T-helper 1 cell (primary cell): ENCODE measurements at places on chromosomes 3 and 15.

DNA sequence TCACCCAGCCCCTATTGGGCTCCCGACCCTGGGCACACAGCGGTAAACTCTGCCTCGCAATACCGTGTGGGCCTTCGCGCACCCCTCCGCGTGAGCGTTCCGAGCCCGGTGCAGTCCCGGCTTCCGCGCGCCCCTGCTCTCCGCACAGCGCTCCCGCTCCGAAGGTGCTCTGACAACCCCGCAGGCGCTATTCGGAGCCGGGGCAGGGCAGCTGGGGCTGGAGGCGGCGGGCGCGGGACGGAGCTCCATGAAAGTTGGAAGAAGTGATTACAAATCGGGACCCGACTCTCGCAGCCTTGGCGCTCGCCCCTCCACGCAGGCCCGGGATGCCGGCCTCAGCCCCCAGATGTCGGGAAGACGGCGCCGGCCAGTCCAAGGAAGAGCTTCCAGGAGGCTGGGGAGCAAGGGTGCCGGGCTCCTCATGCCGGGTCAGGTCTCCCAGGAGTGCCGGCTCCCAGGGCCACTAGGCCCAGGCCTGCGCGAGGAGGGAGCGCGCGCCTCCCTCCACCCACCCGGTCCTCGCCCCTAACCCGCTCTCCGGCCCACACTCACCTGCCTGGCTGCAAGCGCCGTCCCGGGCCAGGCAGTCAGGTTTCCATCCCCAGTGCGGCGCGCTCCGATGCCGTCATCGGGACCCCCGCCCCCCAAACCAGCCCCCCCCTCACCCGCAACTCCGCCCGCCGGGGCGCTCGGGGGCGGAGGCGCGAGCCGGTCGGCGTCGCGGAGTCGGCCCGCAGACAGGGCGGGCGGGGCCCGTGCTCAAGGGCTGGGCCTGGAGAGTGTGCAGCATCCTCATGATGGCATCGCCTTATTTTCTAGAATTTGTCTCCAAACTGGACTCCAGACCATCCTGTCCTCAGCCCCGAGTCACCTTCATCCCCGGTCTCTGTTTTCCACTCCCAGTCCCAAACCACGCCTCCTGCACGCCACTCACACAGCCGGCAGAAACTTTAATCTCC is at the start of gene KIF7:
Gene KIF7, minus strand, starts transcription at position 621 of the 959 bp plus-strand sequence. CDS start 2,537 bp downstream, outside the sequence.
- DNase-seq: no peak

GRCh38 chr15:60697750-60698149 is 218.8 kb upstream of the ICE2 start:
- no peak for DNase-seq

DNA sequence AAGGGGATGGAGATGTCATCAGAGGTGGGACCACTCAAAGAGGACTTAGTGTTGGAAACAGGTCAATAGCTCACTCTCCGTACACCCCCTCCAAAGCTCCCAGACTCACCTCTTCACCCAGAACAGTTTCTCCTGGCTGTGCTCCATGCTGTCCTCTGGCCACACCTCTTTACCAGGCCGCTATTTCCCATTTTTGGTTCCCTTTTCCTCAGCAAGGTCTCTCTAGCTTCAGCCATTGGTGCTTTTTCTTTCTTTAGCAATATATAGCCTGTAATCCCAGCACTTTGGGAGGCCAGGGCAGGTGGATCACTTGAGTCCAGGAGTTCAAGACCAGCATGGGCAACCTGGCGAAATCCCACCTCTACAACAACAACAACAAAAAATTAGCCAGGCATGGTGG is 123.6 kb upstream of the SMAD3 start:
- DNase-seq: no peak

- peak; percentile 28 for DNase-seq
These were observed 43.0 kb upstream of the TLE3 start for GRCh38 chr15:70140543-70141375.

GRCh38 chr3:53079147-53079546 is 33.3 kb upstream of the SFMBT1 start:
- no peak for DNase-seq

- DNase-seq: no peak
These were observed 129.0 kb downstream of the MYLK start for GRCh38 chr3:123755085-123755484.

DNA sequence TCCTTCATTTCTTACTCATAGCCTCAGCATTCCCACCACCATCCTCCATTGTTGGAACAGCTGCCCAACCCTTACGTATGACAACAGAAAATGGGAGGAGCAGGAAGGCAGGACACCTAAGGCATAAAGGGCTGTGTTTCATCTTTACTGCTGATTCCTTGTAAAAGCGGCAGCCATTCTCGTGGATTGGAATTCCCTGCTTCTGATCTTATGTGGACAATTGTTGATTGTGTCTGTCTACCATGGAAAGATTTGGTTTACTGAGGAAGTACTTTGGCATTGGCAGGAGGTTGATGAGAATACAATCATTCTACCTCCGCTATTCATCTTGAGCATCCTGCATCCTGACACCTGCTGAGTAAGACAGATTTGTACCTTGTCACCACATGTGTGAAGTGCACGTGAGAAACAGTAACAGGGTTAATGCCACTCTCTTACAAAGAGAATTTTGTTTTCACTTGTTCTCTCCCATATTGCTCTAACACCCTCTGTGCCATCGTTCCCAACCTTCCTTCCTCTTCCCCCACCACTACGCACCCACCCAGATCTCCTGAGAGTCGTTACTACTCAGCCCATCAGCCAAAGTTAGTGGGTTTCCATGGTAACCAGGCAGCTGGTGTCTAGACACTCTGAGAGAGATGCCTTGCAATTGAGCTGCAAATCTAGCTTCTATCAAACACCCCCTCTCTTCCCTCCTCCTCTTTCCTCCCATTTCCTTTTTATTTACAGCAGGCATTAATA is 75.7 kb downstream of the GAP43 start:
- DNase-seq: no peak

DNA sequence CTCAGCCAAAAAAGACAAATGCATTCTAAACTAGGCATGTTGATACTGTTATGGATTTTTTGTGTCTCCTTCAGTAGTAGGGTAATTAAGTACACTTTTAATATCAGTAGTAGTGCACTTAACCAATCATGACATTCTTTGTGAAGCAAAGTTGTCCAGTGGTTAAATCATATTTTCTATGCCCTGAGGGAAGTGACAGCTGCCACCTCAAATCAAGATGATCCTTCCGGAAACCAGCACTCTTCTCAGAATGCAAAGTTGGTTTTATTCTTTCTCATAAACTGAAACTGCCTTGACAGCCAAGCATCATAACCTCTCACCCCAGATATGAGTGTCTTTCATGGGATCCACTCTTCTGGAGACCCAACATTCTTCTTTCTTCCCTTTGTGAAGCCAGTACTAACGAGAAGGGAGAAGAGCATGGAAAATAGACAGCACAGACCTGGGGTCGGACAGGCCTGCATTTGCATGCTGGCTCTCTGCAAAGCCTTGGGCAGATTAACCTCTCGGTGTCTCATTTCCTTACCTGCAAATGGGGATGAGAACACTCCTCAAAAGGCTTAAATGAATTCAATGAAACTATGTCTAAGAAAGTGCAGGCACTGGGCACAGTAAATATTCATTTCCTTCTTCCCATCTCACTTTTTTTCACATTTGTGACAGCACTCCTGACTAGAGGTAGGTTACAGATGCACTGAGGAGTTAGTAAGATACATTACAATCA is 13.2 kb downstream of the AAGAB start:
- DNase-seq: no peak

DNA sequence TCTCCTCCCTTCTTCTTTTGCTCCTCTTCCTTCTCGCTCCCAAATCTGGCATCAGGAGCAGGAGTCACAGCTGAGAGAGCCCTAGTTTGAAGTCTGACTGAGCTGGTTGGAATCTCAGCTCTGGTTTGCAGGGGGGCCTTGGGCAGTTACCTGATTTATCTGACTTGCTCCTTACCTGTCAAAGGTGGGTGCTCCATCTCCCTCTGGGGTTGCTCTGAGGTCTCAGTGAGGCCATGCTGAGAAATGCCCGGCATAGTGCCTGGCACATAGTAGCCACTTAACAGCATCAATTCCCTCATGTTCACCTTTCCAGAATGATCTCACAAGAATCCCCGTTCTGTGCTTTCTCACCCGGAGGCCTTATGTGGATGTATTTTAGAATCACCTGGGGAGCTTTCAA is 121.2 kb upstream of the CTDSPL start:
- no peak for DNase-seq

DNA sequence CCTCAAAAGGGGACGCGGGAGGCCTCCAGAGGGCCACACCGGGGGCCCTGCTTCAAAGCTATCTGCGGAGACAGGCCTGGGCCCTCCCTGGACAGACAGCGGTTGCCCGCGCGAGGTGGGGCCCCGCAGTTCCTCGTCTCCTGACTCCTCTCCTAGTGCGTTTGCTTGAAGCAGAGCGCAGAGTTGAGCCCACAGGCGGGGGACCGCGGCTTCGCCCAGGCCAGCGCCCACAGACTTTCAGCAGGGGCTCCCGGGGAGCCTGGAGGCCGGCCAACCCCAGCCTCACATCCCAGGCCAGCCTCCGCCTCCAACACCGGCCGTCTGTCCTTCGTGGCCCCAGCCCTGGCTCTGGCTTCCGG is 540 bp upstream of the ADAMTS7 start:
- no peak for DNase-seq

- no peak for DNase-seq
These were observed 83.5 kb downstream of the FAM81A start for GRCh38 chr15:59521443-59521842.

- DNase-seq: no peak
These were observed 243.5 kb upstream of the ROPN1 start for GRCh38 chr3:124235446-124235845.

GRCh38 chr15:40787991-40788390 is 18.2 kb downstream of the C15orf62 start:
- no peak for DNase-seq

DNA sequence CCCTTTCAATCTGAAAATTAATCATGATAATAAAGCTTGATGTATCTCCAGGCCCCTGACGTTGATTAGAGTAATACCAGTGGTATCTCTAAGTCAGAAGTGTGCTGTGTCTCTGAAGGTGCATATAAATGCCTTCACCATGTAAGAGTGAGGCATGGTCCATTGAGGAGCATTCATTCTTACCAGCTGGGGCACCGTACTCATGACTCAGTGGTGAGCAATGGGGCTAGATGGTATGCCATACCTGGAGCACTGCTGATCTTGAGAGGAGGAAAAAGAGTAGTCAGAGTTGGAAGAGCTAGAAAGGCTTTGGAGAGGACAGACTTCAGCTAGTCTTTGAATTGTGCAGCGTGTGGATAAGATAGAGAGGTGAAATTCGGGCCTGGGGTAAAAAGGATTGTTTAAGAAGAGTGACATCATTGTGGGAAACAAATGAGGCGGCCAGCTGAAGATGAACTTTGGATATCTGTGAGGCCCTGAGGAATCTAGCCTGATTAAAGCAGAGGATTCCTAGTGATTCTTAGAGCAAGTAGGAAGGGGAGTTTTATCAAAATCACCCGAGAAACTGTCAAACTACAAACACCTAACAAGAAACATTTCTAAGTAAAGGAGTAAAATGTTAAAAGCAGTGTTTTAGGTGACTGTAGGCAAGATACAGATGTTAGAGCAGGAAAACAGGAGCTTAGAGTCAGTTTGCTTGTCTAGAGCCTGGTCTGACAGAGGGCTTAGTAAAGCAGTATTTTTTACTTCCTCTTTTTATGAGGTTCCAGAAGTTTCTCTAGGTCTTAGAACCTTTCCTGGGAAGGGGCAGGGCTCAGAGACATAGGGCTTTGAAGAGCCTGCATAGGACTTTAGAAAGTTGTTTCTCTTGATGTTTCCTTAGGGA is 13.6 kb downstream of the TMOD3 start:
- no peak for DNase-seq

DNA sequence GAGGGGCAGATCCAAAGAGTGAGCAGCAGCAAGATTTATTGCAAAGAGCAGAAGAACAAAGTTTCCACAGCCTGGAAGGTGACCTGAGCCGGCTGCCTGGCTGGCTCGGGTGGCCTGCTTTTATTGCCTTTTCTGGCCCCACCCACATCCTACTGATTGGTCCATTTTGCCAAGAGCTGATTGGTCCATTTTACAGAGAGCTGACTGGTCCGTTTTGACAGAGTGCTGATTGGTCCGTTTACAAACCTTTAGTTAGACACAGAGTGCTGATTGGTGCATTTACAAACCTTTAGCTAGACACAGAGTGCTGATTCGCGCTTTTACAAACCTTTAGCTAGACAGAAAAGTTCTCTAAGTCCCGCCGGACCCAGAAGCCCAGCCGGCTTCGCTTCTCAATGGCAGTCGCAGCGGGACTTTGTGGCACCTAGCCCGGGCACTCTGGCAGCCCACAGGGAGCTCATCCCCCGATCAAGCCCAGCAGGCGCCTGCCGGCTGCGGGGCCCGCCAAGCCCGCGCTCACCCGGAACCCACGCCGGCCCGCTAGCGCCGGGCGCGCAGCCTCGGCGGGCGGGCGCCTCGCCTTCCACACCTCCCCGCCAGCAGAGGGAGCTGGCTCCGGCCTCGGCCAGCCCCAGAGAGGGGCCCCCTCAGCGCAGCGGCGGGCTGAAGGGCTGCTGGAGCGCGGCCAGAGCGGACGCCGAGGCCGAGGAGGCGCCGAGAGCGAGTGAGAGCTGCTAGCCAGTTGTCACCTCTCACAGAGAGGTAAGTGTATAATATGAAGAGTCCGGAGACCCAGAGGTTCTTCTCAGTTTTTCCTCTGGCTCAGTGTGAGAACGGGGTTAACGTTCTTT is 339.2 kb downstream of the CHL1 start:
- DNase-seq: no peak

DNA sequence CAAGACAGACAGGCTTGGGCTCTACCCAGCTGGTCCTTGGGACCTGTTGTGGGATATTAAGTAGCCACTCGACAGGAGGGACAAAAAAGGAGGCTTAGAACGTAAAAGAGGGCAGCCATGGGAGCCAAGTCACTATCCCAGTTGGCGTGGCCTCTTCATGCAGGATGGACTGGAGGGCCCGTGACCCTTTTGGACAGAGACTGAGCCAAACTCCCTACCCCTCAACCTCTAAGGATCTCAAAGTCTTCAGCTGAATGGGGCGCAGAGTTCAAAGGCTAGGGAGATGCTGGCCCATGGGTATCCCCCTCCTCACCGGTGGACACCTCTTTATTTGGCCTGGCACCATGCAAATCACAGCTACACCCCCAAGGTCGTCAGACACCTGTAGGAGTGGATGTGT is 57.8 kb upstream of the SEC13 start:
- DNase-seq: no peak
